ENCODE measurements at places on chromosomes 7 and 10.

DNA sequence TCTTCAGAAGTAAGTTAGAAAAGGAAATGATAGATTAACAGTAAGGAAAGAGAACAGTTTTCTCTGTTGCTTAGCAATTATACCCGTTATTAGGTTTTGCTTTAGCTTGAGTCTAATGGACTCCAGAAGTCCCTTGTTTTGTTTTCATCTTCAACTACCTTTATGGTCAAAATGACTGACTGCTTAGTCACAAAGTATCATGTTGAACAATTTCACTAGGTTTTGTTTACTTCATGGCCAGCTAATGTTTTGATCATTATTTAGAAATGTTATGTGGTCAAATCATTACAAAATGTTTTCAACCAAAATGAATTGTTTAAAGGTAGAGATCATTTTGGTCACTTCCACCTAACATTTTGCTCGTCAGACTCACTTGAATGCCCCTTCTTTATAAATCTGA is 1.9 kb downstream of the UBN2 start:
- DNase-seq: no peak

DNA sequence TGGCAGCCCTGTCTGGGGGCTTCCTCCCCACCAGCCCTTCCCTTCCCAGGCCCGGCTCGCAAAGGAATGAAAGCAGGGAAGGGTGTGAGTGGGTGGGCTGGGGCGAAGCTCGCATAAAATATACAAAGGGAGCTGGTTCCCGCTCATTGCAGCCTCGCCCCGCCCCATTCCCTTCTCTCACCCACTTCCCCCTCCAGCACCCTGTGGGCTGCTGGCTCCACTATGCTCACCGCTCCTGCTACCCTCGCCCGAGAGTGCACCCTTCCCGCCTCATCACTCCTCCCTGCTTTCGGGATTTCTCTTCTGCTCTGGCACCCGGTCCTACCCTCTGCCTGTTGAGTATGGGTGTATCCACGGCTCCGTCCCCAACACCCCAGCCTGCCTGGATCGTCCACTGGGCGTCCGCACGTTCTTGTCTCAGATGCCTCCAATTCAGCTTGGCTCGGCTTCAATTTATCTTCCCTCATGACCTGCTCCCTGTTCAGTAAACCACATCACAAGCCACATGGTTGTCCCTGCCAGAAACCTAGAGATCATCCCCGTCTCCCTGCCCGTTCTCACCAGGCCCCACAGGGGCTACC is 14.4 kb upstream of the TTYH3 start:
- DNase-seq: no peak

DNA sequence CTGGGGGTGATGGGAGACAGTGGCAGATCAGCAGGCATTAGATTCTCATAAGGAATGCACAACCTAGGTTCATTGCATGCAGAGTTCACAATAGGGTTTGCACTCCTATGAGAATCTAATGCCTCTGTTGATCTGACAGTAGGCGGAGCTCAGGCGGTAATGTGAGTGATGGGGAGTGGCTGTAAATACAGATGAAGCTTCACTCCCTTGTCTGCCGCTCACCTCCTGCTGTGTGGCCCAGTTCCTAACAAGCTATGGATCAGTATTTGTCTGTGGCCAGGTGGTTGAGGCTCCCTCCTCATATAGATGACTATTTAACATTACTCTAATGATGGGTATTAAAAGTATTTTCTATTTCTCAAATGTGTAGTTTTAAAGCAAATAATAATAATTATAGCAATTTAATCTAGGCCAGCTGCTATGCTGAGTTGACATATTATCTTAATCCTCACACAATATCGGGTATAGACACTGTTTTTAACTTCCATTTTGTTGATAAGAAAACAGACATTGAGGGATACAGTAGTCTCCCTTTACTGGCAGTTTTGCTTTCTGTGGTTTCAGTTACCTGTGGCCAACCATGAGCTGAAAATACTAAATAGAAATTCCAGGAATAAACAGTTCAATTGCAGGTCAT is 39.9 kb downstream of the KIF20B start:
- no peak for DNase-seq

- no peak for DNase-seq
Measured at GRCh38 chr7:47661051-47661714, 79.3 kb upstream of the TNS3 start.

GRCh38 chr10:97267671-97268070 is 24.8 kb downstream of the ARHGAP19 start:
- no peak for DNase-seq

GRCh38 chr10:98028168-98028770 is 2.2 kb downstream of the CRTAC1 start:
- peak; percentile 83 for DNase-seq

GRCh38 chr10:121819049-121819448 is 108.8 kb downstream of the ATE1 start:
- no peak for DNase-seq

GRCh38 chr10:93452143-93452542 is 30.0 kb downstream of the MYOF start:
- DNase-seq: no peak
